Psoas muscle (tissue), 8 donors: ENCODE measurements at places on chromosomes 3 and 15. TPM values are rescaled to one million over a fixed set of nuclear protein-coding genes. Genes with fewer than 3 reads are reported as not detected.

Gene CRTAP
- total RNA-seq = 75.0 TPM

Gene PRTG
- total RNA-seq = 1.1 TPM

Gene THSD4
- 2.1 TPM for total RNA-seq

Gene FETUB
- not detected for total RNA-seq

Gene GOLGA8Q
- 1.5 TPM for total RNA-seq

Gene CCR3
- 0.62 TPM for total RNA-seq

Gene NR1I2
- not detected for total RNA-seq

Gene GABRB3
- total RNA-seq = 0.60 TPM

Gene GPR171
- total RNA-seq = not detected

Gene ABTB1
- total RNA-seq = 34.5 TPM
